Endothelial cell (in vitro differentiated cells): ENCODE measurements at places on chromosomes 12 and 14. TPM values are rescaled to one million over a fixed set of nuclear protein-coding genes. Genes with fewer than 3 reads are reported as not detected.

DNA sequence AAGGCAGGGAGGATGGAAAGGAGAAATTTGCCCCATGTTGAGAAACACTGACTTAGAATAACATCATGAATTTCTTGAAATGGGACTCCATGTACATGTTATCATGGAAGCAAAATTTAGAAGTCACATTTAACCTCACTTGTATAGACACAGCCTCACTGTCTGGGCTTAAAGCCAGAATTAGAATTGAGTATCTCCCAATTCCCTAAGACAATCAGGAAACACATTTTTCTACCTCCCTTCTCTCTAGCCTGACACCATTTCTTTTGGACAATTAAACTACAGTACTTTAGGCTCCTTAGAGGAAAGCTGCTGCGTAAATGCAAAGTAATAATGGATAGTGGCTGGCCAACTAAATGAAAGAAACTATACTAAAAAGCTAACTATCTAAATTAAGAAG is 795.5 kb downstream of the C12orf50 start:
- no peak for DNase-seq

Gene KCNK10
- 2.3 TPM for total RNA-seq

DNA sequence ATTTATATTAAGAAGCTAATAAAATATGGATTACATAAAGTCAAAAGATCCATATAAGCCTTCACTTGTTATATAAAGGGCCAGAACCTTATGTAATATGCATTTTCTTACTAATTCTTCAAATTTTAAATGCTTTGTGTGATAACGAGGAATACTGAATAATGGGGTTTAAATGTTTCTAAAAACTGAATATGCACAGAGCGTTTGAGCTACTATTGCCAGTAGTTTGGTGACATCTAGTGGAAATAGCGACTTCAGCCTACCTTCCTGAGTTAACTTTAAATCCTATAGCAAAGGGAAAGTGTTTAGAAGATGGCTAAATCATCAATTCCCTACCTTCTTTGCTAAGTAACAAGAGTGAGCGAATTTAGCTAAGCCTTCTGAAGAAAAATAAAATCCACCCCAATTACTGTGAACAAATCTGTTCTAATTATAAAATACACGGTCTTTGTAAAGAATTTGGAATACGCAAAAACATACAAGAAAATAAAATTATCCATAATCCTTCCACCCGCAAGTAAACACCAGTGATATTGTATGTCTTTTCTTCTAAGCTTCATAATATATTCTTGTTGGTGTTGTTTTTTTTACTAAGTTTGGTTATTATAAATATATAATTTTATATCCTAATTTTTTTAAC is 115.5 kb upstream of the G2E3 start:
- DNase-seq, result no peak

GRCh38 chr12:21613931-21614330 is 9.3 kb upstream of the GYS2 start:
- no peak for DNase-seq

- DNase-seq, result no peak
Measured at GRCh38 chr12:57626921-57627445, 6.0 kb downstream of the B4GALNT1 start.

Gene KRT71
- not detected for total RNA-seq

DNA sequence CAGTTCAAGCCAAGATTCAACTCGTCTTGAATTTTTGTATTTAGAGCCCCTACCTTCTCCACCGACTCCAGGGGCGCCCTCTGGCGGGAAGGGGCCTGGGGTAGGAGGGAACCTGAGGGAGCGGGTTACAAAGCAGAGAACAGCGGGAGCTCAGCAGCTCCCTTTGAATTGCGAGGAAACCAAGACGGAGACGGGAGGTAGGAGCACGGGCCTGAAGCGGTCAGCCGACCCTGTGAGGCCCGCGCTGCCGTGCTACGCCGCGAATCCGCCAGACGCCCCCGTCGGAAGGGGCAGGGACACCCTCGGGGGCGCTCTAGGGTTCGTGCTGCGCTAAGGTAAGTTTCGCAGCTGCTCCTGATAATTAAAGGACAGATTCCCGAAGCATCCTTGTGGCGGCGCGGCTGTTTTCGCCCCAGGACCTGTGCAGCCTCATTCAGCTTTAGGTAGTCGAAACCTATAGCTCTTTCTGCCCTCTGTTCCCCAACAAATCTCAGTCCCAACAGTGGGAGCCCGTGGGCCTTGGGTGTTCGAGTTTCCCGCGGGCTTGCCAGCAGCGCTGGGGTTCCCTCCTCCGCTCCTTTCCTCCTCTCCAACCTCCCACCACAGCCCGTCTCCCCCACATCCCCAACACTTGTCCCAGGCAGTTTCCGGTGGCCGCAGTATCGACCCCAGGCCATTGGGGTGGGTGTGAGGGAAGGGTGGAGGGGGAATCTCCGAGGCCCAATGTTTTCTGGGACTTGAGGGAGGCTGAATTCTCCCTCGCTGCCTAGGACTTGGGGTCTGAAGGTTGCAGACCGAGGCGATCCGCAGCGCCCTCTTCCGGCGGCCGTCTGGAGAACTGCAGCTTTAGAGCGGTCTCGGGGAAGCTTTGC is 5.1 kb upstream of the NKX2-1 start:
- DNase-seq, result peak; percentile 87

Gene SMARCC2
- total RNA-seq, result 105 TPM

GRCh38 chr14:38226366-38226765 is 18.7 kb downstream of the SSTR1 start:
- DNase-seq, result no peak

DNA sequence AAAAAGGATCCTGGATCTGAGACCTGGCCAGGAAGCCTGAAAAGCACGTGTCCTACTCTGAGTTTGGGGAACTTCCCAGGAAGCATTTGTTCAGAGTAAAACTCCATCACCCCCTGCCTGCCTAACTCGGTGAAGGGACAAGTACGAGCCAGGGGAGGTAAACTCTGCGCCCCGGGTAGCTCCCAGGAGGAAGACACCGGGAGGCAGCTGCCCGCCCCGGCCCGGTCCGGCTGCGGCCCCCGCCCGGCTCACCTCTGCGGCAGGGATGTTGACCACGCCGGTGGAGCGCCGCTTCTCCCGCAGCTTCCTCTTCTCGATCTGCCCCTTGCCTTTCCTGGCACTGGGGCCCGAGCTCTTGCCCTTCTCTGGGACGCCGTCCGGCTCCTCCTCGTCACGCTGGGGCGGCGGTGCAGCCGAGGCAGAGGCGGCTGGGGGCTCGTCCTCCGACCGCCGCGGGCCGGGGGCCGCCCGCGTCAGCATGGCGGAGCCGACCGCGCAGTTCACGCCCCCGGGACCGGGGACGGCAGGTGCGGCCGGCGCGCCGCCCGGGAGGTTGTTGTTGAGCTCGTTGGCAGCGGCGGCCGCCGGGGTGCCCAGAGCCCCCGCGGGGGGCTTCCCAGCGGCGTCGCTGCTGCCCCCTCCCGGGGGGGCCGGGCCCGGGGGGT is 1.2 kb downstream of the PAWR start:
- DNase-seq, result peak; percentile 55

DNA sequence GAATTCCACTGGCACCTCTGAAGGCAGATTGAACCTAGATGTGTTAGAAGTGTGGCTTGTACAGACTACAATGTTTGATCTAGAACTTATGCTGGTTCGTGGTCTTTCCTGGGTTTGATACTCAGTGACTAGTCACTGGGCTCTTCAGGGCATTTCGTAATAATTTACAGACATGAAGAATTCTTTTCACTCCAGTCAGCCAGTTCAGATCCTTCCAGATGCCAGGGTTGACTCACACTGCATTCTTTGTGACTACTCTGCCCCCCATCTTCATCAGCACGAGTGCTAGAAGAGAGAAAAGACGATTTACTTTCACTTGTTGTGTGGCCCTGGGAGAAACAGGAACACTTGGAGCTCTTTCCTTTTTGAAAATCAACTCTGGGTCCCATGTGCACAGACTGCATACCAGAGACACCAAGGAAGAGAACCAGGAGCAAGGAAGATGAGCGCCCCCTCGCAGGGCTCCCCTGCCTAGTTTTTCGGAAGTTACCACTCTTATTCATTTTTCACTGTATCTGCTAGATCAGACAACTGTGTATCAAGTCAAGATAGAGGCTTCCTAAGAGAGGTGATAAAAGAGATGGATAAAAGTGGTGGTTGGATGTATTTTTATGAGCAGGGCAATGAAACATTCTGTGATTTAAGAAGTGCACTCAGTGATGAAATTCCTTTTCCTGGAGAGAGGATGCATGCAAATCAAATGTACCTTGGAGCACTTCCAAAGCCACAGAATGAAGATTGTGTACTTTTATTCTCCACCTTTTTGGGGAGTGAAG is 33.5 kb upstream of the EVL start:
- no peak for DNase-seq

- DNase-seq, result no peak
Measured at GRCh38 chr14:37588956-37589714, 5.9 kb downstream of the FOXA1 start.

GRCh38 chr12:59603754-59604153 is 7.9 kb downstream of the SLC16A7 start:
- DNase-seq, result no peak

- no peak for DNase-seq
Measured at GRCh38 chr14:89615421-89615820, 198.4 kb upstream of the FOXN3 start.

Gene RASSF9
- 2.2 TPM for total RNA-seq

Gene KIF26A
- 96.9 TPM for total RNA-seq

- no peak for DNase-seq
Measured at GRCh38 chr14:72851635-72852034, 42.3 kb downstream of the DPF3 start.

Gene HOXC10
- total RNA-seq, result 1.9 TPM

DNA sequence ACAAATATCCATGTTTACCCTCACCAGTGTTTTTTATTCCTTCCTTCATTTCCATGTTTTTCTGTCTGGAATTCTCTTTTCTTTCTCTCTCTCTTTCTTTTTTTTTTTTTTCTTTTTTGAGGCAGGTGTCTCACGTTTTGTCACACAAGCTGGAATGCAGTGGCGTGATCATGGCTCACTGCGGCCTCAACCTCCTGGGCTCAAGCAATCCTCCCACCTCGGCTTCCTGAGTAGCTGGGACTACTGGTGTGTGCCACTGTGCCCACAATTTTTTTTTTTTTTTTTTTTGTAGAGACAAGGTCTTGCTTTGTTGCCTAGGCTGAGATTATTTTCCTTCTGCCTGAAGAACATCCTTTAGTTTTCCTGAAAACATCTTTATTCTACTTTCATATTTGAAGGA is 15.0 kb upstream of the AMIGO2 start:
- DNase-seq, result no peak

Gene GNB3
- 9.0 TPM for total RNA-seq

Gene CAMKK2
- 44.5 TPM for total RNA-seq

DNA sequence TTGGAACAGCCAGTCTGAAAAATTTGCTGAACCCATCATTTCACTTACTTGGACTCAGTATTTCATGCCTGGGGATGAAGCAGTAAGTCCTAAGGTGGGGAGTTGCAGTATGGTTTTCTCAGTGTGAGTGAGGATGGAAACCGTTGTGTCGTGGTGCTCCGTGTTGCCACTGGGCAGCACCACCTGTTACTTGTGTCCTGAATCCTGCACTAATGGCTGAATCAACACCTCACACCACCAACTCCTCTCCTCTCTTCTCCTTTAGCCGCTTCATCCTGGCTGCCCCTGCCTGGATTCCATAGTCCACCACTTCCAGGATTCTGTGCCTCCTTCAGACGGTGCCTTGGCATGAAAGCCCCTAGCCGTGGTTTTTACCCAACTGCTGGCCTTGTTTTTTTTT is 3.0 kb upstream of the EP400 start:
- DNase-seq, result no peak

Gene PPP1R3E
- total RNA-seq, result 8.4 TPM

DNA sequence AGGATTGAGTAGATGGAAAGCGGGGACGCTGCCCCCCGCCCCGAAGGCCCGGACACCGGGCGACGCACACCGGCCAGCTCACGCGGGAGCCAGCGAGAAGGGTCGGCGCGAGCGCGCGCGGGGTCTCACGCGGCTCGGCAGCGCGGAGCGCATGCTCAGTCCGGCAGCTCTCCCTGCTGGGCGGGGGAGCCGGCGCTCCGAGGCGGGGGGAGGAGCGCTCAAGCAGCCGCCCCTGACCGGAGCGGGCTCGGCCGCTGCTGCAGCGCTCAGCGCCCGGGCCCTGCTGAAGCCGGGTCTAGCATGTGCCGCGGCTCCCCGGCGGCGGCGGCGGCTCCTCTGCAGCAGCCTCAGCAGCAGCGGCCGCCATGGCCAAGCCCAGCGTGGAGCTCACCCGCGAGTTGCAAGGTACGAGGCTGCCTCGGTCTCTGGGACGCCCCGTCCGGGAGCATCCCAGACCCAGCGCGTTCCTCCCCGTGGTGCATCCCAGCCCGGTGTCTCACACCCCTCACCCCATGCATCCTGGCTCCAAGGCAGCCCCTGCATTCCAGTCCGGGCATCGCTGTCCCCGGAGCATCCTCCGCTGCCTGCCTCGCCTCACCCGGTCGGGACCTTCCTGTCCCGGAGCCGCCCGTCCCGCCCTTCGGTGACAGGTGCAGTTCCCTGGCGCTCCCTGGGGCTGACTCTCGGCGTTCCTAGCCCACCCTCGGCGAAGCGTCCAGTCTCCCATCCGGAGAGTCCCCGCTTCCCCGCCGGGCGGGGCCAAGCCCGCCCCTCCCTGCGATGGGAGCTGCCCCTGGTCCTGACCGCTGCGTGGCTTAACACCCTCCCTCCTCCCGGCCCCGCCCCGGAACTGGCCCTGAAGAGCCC is at the start of gene CARMIL3:
Gene CARMIL3, plus strand, starts transcription at position 221 of the 867 bp plus-strand sequence. Its CDS starts 145 bp downstream, at position 366.
- peak; percentile 53 for DNase-seq

DNA sequence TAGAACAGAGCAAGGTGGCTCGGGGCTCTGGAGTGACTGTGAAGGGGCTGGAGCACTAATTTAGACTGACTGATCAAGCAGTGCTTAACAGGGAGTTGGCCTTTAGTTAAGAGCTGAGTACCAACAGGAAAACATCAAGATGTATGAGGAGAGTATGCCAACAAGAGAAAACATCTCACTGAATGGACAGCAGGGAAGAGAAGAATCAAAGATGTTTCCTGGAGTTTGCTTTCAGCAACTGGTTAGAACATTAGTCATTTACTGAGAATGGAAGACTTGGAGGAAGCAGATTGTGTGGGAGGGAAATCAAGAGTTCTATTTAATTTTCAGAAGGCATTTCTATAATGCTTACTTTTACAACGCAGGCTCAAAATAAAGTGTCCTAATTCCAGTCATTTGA is 259.3 kb downstream of the ADAMTS20 start:
- no peak for DNase-seq

DNA sequence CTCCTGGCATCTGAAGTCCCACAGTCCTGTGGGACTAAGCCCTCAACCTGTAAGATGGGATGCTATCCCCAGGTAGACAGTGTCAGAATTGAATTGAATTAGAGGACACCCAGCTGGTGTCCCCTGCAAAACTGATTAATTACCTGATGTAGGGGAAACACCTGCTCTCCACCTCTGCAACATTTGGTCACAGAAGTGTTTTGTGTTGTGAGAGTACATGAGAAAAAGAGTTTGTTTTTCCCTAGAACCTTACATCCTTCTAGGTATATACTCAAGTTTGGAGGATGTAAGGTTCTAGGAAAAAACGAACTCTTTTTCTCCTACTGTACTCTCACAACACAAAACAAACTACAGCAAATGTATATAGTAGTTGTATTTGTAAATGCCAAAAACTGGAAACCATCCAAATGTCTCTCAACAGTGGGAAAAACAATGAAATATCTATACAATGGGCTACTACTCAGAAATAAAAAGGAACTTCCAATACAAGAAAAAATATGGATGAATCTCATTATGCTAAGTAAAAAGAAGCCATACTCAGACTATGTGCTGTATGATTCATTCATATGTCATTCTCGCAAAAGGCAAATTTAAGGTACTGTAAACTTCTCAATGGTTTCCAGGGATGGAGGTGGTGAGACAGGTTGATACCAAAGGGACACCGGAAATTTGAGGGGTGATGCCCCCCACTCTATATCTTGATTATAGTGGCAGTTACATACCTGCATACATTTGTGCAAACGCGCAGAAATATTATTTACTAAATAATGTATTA is 160.7 kb downstream of the MED13L start:
- DNase-seq, result no peak

GRCh38 chr12:28998662-28999120 is 150.4 kb upstream of the FAR2 start:
- peak; percentile 33 for DNase-seq
